Hematopoietic multipotent progenitor cell treated with erythropoietin and hydrocortisone succinate and interleukin-3 and kit ligand, for 15 days (in vitro differentiated cells): ENCODE measurements at places on chromosomes 6 and 20.

DNA sequence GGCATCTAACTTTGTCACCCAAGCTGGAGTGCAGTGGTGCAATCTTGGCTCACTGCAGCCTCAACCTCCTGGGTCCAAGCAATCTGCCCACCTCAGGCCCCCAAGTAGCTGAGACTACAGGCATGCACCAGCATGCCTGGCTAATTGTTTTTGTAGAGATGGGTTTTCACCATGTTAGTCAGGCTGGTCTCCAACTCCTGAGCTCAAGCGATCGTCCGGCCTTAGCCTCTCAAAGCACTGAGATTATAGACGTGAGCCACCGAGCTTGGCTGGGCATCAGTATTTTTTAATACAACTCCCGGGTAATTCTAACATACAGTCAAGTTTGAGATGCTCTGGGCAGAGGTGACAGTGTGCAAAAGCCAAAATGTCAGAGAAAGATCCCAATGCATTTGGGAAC is 73.5 kb downstream of the NFATC2 start:
- DNase-seq = no peak

- DNase-seq = no peak
Measured at GRCh38 chr6:114267897-114268296, 74.9 kb downstream of the HS3ST5 start.

GRCh38 chr6:39313526-39314272 is 520 bp downstream of the KCNK17 start:
- no peak for DNase-seq

DNA sequence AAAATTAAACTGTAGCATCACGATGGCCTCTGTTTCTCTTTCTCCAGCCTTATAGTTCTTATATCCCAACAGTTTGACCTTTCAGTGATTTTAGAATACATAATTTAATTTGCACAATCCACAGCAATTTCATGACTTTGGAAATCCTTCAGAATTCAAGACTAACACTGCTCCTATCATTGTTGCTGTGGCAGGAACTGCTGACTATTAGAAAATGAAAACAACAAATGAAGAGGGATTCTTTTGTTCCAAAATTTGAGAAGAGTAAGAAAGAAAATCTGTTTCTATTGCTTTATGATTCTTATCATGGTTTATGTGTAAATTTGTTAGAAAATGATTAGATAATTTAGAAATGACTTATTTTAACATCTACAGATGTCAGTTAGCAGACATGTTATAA is 604.0 kb upstream of the ADGRB3 start:
- DNase-seq = no peak

DNA sequence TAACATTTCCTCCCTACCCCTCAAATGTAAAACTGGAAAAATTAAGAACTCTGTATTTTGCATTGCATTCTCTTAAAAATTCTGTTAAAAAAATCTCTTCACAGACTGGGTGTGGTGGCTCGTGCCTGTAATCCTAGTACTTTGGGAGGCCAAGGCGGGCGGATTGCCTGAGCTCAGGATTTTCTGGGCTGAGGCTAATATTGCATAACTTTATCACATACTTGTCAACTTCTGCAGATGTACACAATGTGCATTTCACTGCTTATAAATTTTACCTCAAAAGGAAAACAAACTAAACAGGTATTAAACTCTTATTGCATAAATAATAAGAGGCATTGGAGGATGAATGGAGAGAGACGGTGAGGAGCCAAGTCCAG is 21.1 kb downstream of the YTHDF1 start:
- DNase-seq = no peak

- no peak for DNase-seq
Measured at GRCh38 chr6:134122775-134123174, 70.4 kb upstream of the SLC2A12 start.

DNA sequence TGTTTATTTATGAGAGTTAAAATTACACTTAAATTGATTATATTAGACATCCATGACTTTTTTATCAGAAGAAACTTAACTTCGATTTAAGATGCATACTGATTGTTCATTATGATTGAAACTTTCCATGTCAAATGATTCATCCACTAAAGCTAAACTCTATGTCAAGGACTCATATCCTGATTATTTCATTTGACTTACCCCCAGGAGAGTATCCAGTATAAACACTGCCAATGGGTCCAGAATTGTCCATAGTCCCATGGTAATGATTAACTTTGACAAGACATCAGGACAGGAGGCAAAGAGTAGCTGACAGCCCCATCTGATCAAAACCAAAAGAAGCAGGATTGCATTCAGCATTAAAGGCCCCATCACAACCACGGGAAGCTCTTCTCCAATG is 709.9 kb downstream of the TFAP2A start:
- DNase-seq = no peak
